ENCODE measurements at places on chromosomes 4 and X. TPM values are rescaled to one million over a fixed set of nuclear protein-coding genes. Genes with fewer than 3 reads are reported as not detected.

GRCh38 chrX:118062048-118062789 is 54.4 kb downstream of the KLHL13 start:
- no peak for DNase-seq

- DNase-seq = no peak
These were observed 298.0 kb upstream of the FAT1 start for GRCh38 chr4:187021436-187022205.

GRCh38 chr4:5967783-5968182 is 50.4 kb downstream of the C4orf50 start:
- DNase-seq = no peak

- DNase-seq = no peak
These were observed 15.4 kb downstream of the LRP2BP start for GRCh38 chr4:185380320-185380719.

- no peak for DNase-seq
These were observed 211.1 kb downstream of the GLUD2 start for GRCh38 chrX:121258545-121258944.

- no peak for DNase-seq
These were observed 63.6 kb downstream of the STARD8 start for GRCh38 chrX:68710870-68711576.

GRCh38 chrX:4315891-4316290 is 602.4 kb upstream of the PRKX start:
- no peak for DNase-seq

DNA sequence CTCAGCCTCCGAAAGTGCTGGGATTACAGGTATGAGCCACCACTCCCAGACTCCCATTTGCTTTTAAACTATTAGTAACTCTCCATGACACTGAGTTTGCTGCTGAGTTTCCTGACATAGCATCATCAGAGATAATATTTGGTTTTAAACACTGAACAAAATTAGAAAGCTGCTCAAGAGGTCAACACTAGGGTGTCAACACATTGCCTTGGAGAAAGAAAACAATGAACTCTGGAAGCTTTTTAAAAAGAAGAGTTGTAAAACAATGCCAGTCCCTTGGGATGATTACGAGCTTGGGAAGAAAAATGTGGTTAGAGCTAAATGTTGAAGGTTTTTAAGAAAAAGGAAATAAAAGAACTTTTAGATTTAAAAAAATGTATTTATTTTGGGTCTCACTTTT is 264.8 kb downstream of the CAMK2D start:
- no peak for DNase-seq

- DNase-seq = no peak
These were observed 43.6 kb upstream of the AFAP1 start for GRCh38 chr4:7983296-7983695.

DNA sequence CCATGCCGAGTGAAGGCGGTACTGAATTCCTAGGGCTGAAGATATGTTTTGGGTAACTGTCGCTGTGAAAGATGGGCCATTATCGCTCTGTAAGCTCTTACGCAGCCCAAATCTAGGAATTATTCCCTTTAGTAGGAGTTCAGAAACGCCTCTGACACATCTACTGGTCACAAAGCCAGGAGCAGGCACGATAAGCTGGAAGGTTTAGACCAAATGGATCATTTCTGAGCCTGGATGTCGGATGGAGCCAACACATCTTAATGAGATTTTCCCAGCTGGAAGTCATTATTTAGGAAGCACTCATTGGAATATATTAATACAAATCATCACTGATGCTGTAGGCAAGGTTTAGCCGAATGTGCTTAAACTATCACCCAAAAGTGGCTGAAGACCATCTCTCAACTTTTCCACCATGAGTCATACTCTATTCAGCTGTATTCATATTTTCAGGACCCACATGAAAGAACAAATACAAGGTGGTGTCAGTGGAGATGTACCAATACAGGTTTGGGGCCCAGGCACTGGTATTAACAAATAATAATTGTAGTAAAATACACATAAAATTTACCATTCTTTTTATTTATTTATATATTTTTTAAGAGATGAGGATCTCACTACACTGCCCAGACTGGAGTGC is 34.2 kb upstream of the ATRX start:
- DNase-seq = no peak

GRCh38 chr4:155684423-155684822 is 17.8 kb downstream of the GUCY1A1 start:
- DNase-seq = no peak

GRCh38 chr4:153501578-153501977 is 35.4 kb downstream of the TMEM131L start:
- DNase-seq = no peak

GRCh38 chr4:73540826-73541225 is 59.3 kb downstream of the AFM start:
- DNase-seq = no peak

DNA sequence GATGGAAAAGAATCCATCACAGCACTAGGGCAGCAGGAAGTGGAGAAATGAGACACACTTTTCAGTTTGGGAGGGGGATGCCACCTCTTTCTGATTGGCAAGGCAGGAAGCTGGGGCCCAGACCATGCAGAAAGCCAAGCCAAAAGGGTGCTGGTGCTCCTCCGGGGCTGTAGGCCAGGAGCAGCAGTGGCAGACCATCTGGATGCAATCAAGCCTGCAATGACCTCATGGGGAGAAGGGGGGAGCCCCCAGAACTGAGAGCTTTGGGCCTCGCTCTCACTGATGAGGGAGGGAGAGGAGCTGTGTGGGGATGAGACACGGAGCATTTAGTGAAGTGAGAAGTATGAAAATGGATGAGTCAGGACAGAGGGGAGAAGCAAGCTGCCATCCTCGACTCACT is 141.3 kb upstream of the NALF2 start:
- DNase-seq = no peak

DNA sequence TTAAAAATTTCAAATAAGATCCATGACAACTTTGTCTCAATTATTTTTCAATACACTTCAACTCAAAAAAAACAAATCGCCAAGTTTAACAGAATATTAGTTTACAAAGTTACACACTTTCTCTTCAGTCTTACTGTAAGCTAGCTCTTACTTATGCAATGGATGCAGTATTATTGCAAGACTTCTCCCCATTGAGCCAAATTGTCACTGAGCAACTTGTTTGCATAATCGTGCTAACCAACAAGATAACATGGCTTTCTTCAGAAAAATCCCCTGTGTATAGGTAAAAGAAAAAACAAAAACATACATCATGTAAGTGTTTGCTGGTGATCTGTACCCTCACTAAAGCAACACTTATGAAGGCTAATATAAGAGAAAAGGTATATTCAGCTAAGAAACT is 18.9 kb downstream of the DNAJB14 start:
- no peak for DNase-seq

- DNase-seq = no peak
These were observed 132.1 kb upstream of the PCDH18 start for GRCh38 chr4:137664416-137664815.

GRCh38 chr4:120316416-120316815 is 249.8 kb upstream of the MAD2L1 start:
- DNase-seq = no peak

- DNase-seq = no peak
These were observed 1296.1 kb upstream of the PCDH7 start for GRCh38 chr4:29423836-29424721.

DNA sequence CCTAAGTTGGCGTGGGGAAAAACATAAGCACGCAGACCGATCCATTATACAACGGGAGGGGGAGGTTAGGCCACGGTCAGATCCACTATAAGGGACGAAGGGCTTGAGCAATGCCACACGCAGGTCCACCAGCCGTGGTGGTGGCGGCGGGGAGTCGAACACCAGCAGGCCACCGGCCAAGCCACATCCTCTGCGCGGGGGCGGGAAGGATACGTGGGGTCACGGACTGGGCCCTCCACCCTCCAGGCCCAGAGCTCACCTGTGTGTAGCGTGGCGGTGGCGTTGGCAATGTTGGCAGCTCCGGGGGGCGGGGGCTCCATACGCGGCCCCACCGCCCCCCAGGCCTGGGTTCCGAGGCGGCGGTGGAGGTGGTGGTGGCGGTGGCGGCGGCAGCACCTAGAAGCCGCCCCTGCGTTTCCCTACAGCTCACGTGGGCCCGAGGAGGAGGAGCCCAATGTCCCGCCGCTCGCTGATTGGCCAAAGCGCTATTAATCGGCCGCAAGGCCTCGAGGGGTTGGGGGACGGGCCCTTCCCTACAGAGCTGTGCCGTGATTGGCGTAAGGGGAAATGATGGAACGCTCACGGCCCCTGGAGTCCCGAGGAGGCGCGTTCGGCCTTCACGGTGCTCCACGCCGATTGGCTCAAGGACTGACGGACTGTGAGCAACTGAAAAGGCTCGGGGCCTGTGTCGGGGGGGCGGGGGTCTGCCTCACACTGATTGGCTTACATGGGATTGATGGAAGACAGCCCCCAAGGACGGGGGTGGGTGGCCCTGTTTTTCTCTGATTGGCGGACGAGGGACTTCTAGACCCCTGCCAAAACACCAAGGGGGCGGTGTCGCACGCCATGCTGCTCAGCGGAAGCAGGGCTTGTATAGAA is at the start of gene ELK1:
ELK1 (minus strand) TSS at position 400 of the 879 bp plus-strand sequence. CDS start 9,122 bp downstream, outside the sequence.
- DNase-seq = peak; percentile 95

DNA sequence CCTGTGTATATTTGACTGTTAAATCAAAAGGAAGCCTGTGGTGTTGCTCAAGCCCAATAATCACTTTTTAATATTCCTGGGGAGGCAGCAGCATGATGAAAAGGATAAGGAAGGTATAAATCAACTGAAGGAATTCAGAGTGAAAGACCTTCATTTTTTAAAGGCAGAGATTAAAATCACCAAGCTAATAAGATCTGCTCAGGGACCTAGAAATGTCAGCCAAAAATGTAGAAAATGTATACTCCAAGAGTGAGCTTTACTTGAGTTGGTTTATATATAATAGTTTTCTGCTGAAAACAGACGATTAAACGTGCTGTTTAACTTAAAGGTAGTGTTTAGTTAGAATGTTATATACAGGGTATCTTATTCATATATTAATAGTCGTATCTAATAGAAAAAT is 549.3 kb downstream of the IQCM start:
- DNase-seq = no peak

PAGE1 gene
- not detected for total RNA-seq

XKRX gene
- total RNA-seq = not detected

WAS gene
- total RNA-seq = 4.4 TPM

VEGFC gene
- total RNA-seq = 6.0 TPM

HAND2 gene
- 151 TPM for total RNA-seq

ITIH6 gene
- not detected for total RNA-seq

TBC1D8B gene
- total RNA-seq = 2.5 TPM

UGT2A1 gene
- total RNA-seq = not detected

TEX13D gene
- not detected for total RNA-seq

AFAP1 gene
- 8.0 TPM for total RNA-seq

LDB2 gene
- 34.3 TPM for total RNA-seq

FOXP3 gene
- total RNA-seq = not detected

RNF175 gene
- 0.30 TPM for total RNA-seq

MAGEA1 gene
- not detected for total RNA-seq
